ENCODE measurements at places on chromosomes 7 and 10. TPM values are rescaled to one million over a fixed set of nuclear protein-coding genes. Genes with fewer than 3 reads are reported as not detected.
A peak's percentile ranks its signal among the peaks of the same experiment; 100 is the strongest.

GRCh38 chr10:113443141-113443925 is 109.5 kb upstream of the HABP2 start:
- H3K36me3 ChIP-seq, result no peaks in the 10 kb centered on the region
- no peak for DNase-seq
- H3K27me3 ChIP-seq, result no peaks in the 10 kb centered on the region
- H3K27ac ChIP-seq, result no peak overlapping the region
- no peaks in the 10 kb centered on the region for H3K4me1 ChIP-seq
- H3K4me3 ChIP-seq, result no peak overlapping the region

- peak overlapping the region; percentile 96 for H3K27ac ChIP-seq
- H3K27me3 ChIP-seq, result no peaks in the 10 kb centered on the region
- peak overlapping the region; percentile 9 for H3K4me3 ChIP-seq
- DNase-seq, result peak; percentile 95
- H3K36me3 ChIP-seq, result no peaks in the 10 kb centered on the region
Observed at GRCh38 chr7:90625562-90625961, 29.4 kb downstream of the CDK14 start.

- H3K36me3 ChIP-seq, result no peaks in the 10 kb centered on the region
- no peaks in the 10 kb centered on the region for H3K27me3 ChIP-seq
- DNase-seq, result no peak
- H3K27ac ChIP-seq, result no peak overlapping the region
- no peaks in the 10 kb centered on the region for H3K4me1 ChIP-seq
- no peak overlapping the region for H3K4me3 ChIP-seq
Observed at GRCh38 chr10:72049969-72050781, 38.2 kb downstream of the SPOCK2 start.

DNA sequence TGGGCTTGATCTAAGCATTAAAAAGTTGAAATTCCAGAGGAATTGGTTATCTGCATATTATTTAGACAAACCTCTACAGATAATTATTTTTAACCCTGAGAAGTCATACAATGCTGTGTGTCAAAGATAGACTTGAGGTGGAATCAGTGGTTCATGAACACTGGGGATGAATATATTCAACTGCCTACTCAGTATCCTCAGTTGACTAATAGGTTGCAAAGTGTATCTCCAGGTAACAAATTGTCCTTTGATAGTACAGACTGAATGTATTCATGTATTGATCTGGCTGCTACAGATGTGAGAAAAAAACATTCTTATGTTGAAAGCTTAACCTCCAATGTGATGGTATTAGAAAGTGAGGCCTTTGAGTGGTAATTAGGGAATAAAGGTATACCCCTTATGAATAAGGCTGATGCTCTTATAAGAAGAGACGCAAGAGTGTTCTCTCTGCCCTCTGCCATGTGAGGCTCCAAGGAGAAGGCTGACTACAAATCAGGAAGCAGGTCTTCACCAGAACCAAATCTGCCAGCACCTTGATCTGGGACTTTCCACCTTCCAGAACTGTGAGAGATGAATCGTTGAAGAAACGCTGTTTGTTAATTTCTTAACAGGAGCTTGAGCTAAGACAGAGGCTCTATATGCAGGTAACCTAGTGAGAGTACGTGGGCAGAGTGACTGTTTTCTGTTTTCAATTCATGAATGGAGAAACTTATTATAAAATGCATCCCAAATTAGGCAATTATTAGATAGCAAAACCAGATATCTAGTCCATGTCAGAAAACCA is 7.5 kb downstream of the MRPL32 start:
- H3K4me3 ChIP-seq, result no peak overlapping the region
- H3K27me3 ChIP-seq, result no peaks in the 10 kb centered on the region
- peaks cover 20% of the 10 kb centered on the region for H3K36me3 ChIP-seq
- H3K4me1 ChIP-seq, result no peaks in the 10 kb centered on the region

- DNase-seq, result no peak
- H3K27ac ChIP-seq, result no peak overlapping the region
- no peak overlapping the region for H3K4me3 ChIP-seq
- no peaks in the 10 kb centered on the region for H3K27me3 ChIP-seq
- no peaks in the 10 kb centered on the region for H3K36me3 ChIP-seq
Observed at GRCh38 chr7:118306771-118307170, 82.3 kb downstream of the ANKRD7 start.

DNA sequence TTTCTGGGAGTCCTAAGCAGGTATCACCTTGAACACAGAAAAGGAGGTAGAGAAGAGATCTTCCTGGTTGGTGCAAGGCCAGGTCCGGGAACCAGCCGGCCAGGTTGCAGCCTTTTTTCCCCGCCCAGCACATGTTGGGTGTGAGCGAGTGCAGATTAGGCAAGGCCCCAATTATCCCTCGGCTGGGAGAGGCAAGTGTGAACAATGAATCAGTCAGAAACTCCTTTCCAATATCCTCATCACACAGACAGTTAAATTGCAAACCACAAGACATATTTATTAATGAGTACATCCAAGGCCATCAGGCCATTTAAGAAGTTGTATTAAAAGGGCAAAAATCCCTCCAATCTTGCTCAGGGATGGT is 115.0 kb upstream of the AFAP1L2 start:
- H3K36me3 ChIP-seq, result no peaks in the 10 kb centered on the region
- DNase-seq, result no peak
- H3K4me1 ChIP-seq, result peaks cover 58% of the 10 kb centered on the region

DNA sequence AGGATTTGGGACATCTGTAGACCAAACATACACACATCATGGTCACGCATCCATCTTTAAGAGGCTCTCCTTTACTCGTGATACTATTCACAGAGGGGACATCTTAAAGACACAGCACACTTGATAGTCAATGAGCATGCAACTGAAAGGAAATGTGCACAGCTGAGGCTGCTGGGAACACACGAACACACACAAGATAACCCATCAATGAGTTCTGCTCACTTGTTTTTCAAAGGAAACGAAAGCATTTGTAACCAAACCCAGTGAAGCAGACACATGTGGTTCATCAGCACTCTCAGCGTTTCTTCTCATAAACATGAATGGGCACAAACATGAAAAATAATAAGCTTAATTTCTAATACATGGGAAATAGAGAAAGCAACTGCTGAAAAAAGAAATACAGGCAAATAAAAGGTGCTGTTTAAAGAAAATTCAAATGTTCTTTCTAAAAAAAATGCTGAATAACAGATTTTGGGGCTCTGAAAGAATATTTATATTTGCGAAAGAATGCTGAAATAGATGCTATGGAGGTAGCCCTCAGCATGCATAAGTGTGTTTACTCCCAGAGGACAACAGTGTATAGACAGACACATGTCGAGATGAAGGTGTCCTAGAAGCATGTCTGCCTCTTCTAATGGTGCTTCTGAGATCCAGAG is 59.7 kb upstream of the LAMB4 start:
- no peak overlapping the region for H3K27ac ChIP-seq
- H3K36me3 ChIP-seq, result no peaks in the 10 kb centered on the region
- no peak overlapping the region for H3K4me3 ChIP-seq
- H3K4me1 ChIP-seq, result no peaks in the 10 kb centered on the region
- no peak for DNase-seq
- no peaks in the 10 kb centered on the region for H3K27me3 ChIP-seq

- no peaks in the 10 kb centered on the region for H3K27me3 ChIP-seq
- no peak for DNase-seq
- no peak overlapping the region for H3K27ac ChIP-seq
- no peak overlapping the region for H3K4me3 ChIP-seq
- no peaks in the 10 kb centered on the region for H3K4me1 ChIP-seq
Observed at GRCh38 chr7:54860003-54860775, 101.2 kb upstream of the SEC61G start.

- H3K36me3 ChIP-seq, result no peaks in the 10 kb centered on the region
- no peak overlapping the region for H3K4me3 ChIP-seq
- peaks cover 31% of the 10 kb centered on the region for H3K4me1 ChIP-seq
Observed at GRCh38 chr10:61397175-61397986, 55.8 kb downstream of the TMEM26 start.

DNA sequence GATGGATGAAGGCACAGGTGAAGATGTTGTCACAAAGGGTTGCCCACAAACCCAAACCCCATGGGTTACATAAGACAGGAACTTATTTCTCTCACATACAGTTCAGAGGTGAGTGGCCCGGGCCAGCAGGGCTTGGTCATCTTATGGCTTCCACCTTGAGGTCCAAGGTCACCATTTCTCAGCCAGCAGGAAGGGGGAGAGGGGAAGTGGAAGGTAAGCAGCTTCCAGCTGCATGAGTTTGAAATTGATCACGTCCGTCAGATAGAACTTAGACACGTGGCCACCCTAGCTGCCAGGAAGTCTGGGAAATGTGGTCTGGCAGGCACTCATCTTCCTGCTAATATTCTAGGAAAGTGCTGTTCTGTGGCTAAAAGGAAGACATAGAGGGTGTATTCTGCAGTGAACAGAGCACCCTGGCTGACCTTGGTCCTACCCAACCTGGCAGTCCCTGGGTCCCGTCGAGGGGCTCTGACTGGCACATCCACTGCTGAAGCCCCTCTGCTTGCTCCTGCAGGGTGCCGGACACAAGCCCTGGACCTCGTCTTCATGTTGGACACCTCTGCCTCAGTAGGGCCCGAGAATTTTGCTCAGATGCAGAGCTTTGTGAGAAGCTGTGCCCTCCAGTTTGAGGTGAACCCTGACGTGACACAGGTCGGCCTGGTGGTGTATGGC is 49.5 kb downstream of the VWA2 start:
- no peaks in the 10 kb centered on the region for H3K4me1 ChIP-seq
- H3K36me3 ChIP-seq, result no peaks in the 10 kb centered on the region

GRCh38 chr10:133070405-133070804 is 17.3 kb upstream of the ADGRA1 start:
- no peaks in the 10 kb centered on the region for H3K36me3 ChIP-seq
- no peaks in the 10 kb centered on the region for H3K4me1 ChIP-seq
- no peak overlapping the region for H3K27ac ChIP-seq

GRCh38 chr7:149859876-149860275 is 13.9 kb upstream of the ATP6V0E2 start:
- H3K36me3 ChIP-seq, result no peaks in the 10 kb centered on the region
- no peak for DNase-seq
- peaks cover 11% of the 10 kb centered on the region for H3K4me1 ChIP-seq
- no peak overlapping the region for H3K4me3 ChIP-seq
- no peak overlapping the region for H3K27ac ChIP-seq
- no peaks in the 10 kb centered on the region for H3K27me3 ChIP-seq

- DNase-seq, result no peak
- no peak overlapping the region for H3K4me3 ChIP-seq
- no peaks in the 10 kb centered on the region for H3K4me1 ChIP-seq
- H3K27me3 ChIP-seq, result no peaks in the 10 kb centered on the region
- H3K36me3 ChIP-seq, result no peaks in the 10 kb centered on the region
Observed at GRCh38 chr10:7593905-7594304, 72.9 kb downstream of the ITIH5 start.

GRCh38 chr7:155231941-155232340 is 65.7 kb upstream of the INSIG1 start:
- no peaks in the 10 kb centered on the region for H3K36me3 ChIP-seq
- no peak overlapping the region for H3K27ac ChIP-seq
- DNase-seq, result no peak
- H3K4me1 ChIP-seq, result no peaks in the 10 kb centered on the region

GRCh38 chr10:117541909-117542705 is 439 bp upstream of the EMX2 start:
- H3K4me1 ChIP-seq, result peaks cover 5% of the 10 kb centered on the region
- peak overlapping the region; percentile 9 for H3K4me3 ChIP-seq
- peaks cover 100% of the 10 kb centered on the region for H3K27me3 ChIP-seq
- H3K36me3 ChIP-seq, result no peaks in the 10 kb centered on the region
- DNase-seq, result peak; percentile 76

- DNase-seq, result peak; percentile 89
- no peak overlapping the region for H3K4me3 ChIP-seq
- H3K27ac ChIP-seq, result peak overlapping the region; percentile 98
- H3K36me3 ChIP-seq, result peaks cover 6% of the 10 kb centered on the region
- no peaks in the 10 kb centered on the region for H3K27me3 ChIP-seq
- peaks cover 26% of the 10 kb centered on the region for H3K4me1 ChIP-seq
Observed at GRCh38 chr7:964401-965231, 10.1 kb upstream of the ADAP1 start.

DNA sequence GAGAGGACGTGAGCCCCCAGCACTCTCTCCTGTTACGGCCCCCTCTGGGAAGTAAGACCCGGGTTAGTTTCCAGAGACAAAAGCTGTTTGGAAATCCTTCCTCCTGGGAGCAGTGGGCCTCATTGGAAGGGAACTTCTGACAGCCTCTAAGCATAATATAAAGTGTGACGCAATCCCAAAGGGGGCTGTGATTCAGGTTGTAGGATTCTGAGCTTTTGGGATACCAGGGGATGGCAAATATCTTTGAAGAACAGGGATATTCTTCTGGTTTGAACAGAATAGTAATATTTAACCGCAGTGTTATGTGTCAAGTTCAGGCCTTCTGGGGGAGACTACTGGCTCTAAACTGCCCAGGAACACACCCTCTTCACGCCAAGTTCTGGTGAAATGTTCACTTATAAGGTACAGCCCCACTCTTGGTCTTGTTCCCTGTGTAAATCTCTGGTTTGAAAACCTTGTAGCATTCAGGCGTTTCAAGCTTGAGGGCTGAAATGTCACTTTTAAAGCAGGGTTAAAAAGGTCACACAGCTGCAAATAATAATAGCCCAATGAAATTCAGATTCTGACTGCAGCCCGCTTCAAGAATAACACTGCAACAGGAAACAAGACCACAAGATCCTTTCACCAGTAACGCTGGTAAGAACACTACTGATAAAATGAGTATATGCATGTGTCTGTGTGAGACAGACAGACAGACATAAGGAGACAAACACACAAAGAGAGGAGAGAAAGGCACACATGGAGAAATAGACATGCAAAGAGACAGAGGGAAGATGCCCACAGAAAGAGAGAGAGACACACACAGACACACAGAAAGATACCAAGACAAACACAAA is 69.0 kb downstream of the CREB5 start:
- H3K4me1 ChIP-seq, result peaks cover 18% of the 10 kb centered on the region
- H3K27me3 ChIP-seq, result no peaks in the 10 kb centered on the region
- H3K36me3 ChIP-seq, result no peaks in the 10 kb centered on the region
- peak; percentile 71 for DNase-seq
- H3K27ac ChIP-seq, result no peak overlapping the region

GRCh38 chr7:139362302-139362701 is 2.6 kb downstream of the LUC7L2 start:
- H3K4me3 ChIP-seq, result peak overlapping the region; percentile 72
- H3K4me1 ChIP-seq, result peaks cover 22% of the 10 kb centered on the region
- peaks cover 13% of the 10 kb centered on the region for H3K36me3 ChIP-seq
- peak; percentile 45 for DNase-seq
- peak overlapping the region; percentile 97 for H3K27ac ChIP-seq
- no peaks in the 10 kb centered on the region for H3K27me3 ChIP-seq

Gene MORN4
- 16.8 TPM for total RNA-seq

Gene SPDYE6
- total RNA-seq, result 0.18 TPM

Gene UBE2H
- 409 TPM for total RNA-seq

Gene SLC16A9
- total RNA-seq, result 3.0 TPM

Gene SPDYE16
- total RNA-seq, result 1.1 TPM

Gene CABCOCO1
- total RNA-seq, result 0.95 TPM

Gene SPAM1
- not detected for total RNA-seq

Gene NCF1
- total RNA-seq, result 0.18 TPM

Gene EPHB6
- total RNA-seq, result 27.7 TPM

Gene PPP1R17
- not detected for total RNA-seq

Gene NUDCD3
- 44.8 TPM for total RNA-seq

Gene OR2A12
- total RNA-seq, result not detected

Gene ANKRD1
- 39.1 TPM for total RNA-seq

Gene NPC1L1
- total RNA-seq, result 0.21 TPM

Gene OLAH
- not detected for total RNA-seq

Gene AMZ1
- total RNA-seq, result 1.1 TPM

Gene CLDN4
- total RNA-seq, result 0.48 TPM

Gene GJD4
- 0.24 TPM for total RNA-seq

Gene HMX3
- not detected for total RNA-seq

Data from cardiac muscle cell (in vitro differentiated cells and primary cell).